ENCODE measurements at places on chromosomes 5 and 9.

DNA sequence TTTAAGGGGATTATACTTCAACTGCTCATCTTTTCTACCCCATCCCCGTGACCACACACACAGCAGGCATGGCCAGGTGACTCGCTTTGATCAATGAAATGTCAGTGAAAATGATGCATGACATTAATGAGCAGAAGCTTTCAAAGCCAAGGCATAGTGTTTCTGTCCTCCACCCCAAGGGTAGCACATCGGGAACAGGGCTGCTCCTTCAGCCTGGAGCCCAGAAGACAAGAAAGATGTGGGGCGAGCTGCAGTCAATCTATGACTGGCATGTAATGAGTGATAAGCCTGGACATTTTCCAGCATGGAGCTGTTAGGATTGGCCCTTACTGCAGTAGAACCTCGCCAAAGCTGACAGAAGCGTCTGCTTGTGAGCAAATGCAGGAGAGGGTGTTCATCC lies 122.6 kb upstream of the IRX2 start:
- DNase-seq: no peak

DNA sequence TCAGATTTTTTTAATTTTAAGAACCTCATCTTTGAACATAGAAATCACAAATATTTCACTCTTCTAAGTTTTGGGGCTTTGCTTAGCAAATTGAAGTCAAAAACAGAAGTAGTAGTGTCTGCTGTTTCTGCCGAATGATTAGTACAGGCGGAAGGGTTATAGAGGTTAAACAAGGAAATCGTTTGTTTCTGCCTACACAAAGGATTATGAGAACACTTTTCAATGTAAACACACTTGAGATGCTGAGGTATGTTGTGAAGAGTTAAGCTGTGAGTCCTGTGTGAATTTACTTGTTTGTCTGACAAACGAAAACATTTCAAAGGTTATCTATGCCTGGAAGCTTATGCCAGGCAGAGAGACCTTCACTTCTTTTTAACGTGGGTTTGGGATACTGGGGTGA lies 224.8 kb downstream of the CETN3 start:
- DNase-seq: no peak

GRCh38 chr5:60823574-60823973 lies 20.5 kb downstream of the ELOVL7 start:
- DNase-seq: no peak

DNA sequence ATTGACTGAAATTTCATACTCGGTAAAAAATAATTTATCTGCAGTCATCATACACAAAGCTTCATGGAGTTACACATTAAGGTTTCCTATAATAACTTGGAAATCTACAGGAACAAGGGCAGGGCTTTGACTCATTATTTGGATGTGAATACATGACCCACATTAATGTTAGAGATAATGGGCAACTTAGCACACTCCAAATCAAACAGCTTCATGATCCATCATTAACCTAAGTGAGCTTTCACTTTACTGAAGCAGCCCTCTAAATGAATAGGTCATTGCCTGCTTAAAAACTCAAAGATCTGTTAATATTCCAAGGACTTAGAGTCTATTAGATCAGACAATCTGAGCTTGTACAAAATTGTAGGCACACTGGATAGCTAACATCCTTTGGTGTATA lies 9.0 kb downstream of the CDH12 start:
- no peak for DNase-seq

DNA sequence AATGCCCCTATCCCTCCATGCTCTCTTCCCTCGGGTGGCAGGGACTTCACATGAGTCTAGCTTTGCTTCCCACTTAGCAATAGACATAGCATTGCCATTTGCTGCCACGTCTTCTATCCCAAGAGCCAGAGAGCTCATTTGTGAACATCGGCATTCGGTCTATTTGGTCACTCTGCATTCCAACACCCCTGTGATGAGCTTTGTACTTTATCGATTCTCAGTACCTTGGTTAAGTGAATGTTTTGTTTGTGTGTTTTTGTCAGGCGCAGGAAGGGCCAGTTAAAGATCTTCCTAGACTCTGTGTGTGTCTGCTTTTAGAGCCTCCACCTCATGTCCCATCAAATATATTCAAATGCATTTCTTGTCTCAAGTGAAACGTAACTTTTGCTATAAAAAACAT lies 141.7 kb downstream of the TARS1 start:
- DNase-seq: no peak

DNA sequence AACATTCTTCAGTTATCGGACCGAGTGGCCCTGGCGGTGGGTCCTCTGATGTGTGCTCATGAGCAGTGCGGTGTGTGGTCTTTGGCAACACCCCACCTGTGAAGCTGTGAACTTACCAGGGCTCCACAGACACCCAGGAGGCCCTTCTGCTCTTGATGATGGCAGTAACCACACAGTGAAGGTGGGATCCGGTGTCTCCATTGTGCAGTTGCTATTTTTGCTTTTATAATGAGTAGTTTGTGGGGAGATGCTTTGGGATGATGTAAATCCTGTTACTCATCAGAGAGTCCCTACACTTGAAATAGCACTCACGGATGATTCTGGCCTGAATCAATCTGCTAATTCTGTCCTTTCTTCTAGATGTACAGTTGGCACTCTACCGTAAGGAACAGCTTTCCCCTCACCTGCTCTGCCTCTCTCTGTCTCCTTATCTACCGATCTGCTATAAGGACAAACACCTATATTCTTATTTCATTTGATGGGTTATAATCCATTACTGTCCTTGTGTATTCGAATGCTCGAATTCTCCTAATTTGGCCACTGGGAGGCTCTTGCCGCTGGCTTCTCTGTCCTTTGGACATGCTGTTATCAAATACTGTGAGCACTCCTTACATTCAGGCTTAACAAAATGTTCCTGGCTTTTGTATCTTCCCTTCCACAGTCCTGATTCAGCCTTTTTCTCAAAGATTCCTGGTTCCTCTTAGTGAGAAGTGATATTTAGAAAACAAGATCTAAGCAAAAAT lies 20.2 kb downstream of the ATPSCKMT start:
- no peak for DNase-seq

GRCh38 chr5:145160679-145161078 lies 674.5 kb downstream of the PRELID2 start:
- no peak for DNase-seq

GRCh38 chr5:76805821-76806505 lies 12.9 kb upstream of the F2RL1 start:
- no peak for DNase-seq

- no peak for DNase-seq
These were observed 24.9 kb downstream of the ARHGEF37 start for GRCh38 chr5:149605998-149606724.

- DNase-seq: no peak
These were observed 50.9 kb upstream of the PCA3 start for GRCh38 chr9:76713381-76713780.

DNA sequence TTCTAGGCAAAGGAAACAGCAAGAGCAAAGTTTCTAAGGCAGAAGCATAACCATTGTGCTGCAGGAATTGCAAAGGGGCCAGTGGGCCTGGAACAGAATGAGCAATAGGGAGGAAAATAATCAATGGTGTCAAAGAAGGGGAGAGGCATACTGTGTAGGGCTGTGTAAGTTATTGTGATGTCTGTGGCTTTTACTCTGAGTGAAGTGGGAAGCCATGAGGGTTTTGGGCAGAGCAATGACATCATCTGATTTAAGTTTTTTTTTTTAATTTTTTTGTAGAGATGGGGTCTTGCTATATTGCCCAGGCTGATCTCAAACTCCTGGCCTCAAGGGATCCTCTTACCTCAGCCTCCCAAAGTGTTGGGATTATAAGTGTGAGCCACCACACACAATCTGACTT lies 64.6 kb upstream of the PPP2CA start:
- no peak for DNase-seq

DNA sequence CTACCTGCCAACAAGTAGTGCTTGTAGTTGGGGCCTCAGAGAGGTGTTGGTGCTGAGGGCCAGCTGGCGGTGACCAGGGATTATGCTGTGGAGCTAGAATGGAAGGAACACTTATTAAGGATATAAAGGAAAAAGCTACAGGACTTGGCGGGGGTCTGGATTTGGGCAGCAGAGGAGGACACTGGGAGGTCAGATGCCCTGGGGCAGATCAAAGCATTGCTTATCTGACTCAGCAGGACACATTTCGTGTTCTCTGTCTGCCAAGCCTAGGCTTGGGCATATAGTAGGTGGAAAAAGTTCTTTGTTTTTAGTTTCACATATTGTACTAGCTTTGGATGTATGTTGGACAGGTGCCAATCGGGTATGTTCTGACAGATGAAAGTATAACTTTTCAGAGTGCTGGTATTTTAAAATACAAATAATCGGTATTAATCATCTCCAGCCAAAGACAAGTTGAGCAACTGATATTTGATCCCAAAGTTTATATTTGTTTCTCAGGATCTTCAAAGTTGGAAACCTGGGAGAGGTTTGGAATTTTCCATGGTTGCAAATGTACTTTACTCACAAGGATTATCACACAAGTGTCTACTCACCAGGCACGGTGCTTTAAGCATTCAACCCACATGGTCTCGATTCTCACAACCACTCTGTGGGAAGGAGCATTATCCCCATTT lies 69.4 kb downstream of the IQGAP2 start:
- no peak for DNase-seq

DNA sequence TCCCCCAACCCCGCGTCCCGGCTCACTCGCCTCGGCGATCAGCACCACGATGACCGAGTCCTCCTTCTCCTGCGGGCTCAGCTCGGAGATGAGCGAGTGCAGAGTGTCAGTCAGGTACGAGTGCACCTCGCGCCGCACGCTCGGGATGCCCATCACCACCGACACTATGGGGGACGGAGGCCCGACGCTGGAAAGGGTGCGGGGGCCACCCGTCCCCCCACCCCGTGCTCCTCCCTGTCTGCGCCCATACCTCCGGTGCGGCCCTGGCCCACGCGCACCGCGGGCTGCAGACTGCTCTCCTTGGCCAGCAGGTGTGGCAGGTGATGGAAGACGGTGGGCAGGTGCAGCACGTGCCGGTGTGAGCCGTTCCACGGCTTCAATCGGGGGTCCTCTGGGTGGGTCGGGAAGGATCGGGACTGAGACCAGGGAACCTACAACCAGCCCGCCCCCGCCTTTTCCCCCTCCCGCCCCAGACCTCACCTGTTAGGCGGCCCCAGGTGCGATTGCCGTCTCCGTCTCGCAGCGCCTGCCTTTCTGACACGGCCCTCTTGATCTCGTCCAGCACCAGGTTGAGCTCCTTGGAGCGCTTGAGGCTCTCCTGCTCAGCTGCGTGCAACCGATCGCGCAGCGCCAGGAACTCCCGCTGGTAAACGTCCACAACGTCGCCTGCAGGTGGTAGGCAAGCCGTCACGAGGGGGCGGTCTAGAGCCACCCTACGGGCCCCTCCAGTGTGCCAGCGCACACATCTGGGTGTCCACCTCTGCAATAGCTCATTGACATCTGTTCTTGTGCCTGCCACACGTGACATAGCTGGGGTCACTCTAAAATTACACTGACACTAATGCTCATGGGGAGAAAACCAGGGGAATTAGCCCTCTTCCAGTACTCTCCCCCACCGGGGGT lies 5.1 kb downstream of the MGAT4B start:
- peak; percentile 74 for DNase-seq

DNA sequence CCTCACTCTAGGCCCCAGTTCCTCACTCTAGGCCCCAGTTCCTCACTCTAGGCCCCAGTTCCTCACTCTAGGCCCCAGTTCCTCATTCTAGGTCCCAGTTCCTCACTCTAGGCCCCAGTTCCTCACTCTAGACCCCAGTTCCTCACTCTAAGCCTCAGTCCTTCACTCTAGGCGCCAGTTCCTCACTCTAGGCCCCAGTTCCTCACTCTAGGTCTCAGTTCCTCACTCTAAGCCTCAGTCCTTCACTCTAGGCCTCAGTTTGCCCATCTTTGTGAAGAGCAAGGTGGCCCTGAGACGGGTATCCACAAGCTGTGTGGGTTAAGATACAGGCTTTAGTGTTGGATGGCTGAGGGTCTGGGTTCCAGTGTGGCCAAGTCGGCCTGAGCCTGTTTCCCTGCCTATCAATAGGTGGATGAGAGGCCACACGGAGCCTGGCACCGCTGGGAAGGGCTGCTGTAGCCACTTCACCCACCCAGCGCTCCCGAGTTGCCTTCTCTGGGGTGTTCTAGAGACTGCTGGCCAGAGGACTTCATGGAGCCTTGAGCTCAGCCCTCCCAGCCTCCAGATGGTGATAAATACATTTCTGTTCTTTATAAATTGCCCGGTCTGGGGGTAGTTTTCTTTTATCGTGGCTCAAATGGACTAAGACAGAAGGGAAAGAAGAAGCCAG lies 150.2 kb downstream of the RXRA start:
- DNase-seq: no peak

DNA sequence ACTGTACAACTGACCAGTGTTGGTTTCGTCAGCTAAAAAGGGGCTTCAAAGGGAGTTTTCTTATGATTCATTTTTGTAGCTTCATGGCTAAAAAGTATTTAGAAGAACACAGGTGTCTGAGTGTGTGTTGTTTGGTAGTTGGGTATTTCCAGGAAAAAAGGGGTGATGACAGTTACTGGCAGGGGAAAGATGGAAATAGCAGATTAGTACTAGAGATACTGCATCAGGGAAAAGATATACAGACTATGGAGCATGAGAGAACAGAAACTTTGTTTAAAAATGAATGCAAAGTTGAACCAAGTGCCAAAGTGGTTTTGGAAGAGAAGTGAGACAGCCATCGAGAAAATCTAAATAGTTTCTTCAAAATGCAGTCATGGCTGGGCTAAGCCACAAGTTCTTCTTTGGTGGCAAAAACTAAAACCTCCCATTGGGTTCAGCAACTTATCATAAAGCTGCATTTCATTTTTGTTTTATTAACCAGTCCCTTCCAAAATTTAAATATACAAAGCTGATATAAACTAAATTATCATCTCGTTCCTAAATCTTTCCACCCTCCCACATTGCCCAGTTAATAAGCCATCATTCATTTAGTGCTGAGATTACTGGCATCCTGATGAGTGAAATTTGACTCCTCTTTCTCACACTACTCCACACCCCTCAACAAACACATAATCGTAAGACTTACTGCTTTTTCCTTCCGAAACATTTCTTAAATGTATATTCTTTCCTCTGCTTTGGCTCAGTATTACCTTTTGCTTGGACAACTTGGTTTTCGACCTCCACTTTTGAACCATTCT lies 33.5 kb downstream of the ELL2 start:
- no peak for DNase-seq

- DNase-seq: no peak
These were observed 11.0 kb downstream of the NDUFS4 start for GRCh38 chr5:53571403-53571802.

DNA sequence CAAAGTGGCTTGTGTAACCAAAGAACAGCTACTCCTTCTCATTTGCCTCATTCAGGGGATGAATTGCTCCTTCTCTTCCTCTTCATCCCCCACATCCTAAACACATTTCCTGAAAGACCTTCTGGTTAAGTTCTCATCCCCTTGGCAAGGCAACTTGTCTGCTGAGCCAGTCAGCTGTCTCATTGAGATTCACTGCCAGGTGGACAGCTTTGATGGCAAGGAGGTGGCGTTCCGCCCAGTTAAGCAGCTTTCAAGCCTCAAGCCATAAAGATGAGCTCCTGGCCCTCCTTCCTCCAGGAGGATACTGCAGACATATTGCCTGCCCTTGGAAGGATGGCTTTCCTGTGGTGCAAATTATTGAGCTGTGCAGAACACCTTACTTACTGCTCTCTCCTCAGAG lies 448.6 kb upstream of the MPDZ start:
- no peak for DNase-seq

Measured in stimulated activated CD4-positive, alpha-beta T cell treated with anti-CD3 and anti-CD28 coated beads, Interleukin-15, amount 100 ng/mL, for 1 hour (primary cell).